ENCODE measurements at places on chromosomes 4 and X.

- peak; percentile 65 for DNase-seq
These were observed 141.3 kb upstream of the NALF2 start for GRCh38 chrX:69362856-69363255.

GRCh38 chr4:139603576-139604410 is 47.8 kb upstream of the SETD7 start:
- peak; percentile 46 for DNase-seq

DNA sequence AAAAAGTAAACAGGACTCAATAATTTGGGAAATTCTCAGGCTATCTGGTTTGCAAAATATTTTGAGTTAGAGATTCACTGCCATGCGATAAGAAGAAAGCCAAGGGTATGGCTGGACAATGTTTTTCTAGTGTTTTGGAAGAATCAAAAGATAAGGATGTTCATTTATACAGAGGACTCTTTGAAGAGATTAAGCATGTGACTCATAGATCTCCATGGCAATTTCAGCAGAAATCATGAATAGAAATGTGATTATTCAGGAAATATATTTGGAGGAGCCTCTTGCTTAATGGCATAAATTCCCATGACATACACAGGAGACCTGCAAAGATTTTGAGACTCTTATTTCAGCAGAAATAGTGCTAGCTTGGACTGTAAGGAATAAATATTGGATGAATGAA is 16.7 kb upstream of the FRAS1 start:
- DNase-seq = no peak

DNA sequence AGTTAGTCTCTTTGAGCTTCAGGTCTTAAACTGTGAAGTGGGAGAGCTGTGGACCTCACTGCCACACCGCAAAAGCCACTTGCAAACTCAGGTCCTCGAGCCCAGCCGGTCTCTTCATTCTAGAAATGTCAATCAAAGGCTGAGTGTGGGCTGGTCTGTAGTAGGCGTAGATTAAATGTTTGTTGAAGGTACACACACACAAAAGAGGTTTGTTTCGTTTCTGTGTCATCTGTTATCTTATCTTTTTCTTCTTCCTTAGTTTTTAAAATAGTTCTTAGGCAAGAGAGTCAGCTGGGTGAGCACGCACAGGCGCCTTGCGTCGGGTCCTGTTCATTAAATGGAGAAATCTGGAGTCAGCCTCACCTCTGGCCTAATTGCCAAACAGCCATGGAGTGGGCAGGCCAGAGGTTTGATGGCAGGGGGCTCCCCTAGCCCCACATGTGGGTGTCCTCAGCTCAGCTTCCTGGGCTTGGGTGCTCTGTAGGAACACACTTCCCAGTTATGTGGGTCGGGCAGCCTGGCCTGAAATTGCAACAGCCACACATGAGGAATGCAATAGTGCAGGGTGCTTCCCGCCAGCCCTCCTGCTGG is 836 bp upstream of the PSAPL1 start:
- no peak for DNase-seq

- DNase-seq = no peak
These were observed 37.1 kb downstream of the SLC39A8 start for GRCh38 chr4:102308032-102308799.

DNA sequence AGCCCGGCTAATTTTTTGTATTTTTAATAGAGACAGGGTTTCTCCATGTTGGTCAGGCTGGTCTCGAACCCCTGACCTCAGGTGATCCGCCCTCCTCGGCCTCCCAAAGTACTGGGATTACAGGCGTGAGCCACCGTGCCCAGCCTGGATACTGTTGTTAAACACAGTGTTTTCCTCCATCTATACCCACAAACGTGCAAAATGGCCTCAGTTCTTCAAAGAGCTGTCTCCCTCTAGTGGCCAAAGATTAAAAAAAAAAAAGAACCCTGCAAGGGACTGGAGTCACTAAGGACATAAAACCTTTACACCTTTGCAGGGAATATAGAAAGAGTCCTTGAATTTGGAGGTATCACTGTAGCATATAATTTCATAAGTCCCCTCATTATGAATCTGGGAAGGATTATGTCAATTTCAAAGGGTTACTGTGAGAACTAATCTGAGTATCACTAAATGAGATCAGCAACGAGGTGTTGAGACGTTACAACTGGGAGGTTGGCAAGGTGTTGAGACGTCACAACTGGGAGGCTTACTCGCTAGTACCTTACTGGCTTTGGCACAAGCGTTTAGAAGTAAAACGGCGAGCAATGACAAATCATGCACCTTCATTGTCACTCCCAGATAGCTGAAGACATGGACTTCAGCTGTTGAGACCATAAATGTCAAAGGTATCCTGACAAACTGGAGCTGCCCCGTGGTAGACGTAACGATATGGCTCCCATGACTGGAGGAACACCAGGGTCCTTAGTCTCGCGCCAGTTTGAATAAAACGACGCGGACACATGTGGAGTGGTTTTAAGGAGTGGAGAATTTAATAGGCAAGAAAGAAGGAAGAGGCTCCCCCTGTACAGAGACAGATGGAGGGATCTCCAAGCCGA is 33.4 kb upstream of the ENPP6 start:
- DNase-seq = peak; percentile 25

DNA sequence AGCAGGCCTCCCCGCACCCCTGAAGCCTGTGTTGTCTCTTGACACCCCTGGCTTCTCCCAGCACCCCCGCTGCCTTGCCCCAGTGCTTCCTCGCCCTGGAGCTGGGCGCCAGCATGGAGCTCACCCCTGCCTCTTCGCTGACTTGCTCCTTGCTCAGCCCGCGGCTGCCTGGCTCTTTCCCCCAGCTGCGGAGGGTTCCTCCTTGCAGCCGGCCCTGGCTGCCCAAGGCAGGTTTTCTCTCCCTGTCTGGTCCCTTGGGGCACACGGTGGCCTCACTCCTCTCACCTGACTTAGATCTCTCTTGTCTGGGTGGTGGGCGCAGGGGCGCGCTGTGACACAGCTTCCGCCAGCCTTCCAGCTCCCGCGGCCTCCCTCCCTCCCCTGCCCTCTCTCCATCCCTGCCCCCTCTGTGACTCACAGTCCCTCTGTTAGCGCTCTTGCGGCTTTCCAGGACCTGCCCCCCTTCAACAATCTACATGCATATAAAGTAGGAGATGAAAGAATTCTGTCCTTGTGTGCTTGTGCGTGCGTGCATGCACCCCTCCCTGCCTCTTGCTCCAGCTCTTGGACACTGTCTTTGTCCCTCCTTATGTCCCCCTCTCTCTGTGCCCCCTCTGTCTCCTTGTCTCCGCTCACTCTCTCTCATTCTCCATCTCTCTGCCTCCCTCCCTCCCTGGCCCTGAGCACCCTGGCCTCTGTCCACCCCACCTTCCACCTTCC is 2.2 kb downstream of the PLXNB3 start:
- peak; percentile 27 for DNase-seq

GRCh38 chr4:156322592-156322991 is 368.9 kb upstream of the CTSO start:
- peak; percentile 72 for DNase-seq

DNA sequence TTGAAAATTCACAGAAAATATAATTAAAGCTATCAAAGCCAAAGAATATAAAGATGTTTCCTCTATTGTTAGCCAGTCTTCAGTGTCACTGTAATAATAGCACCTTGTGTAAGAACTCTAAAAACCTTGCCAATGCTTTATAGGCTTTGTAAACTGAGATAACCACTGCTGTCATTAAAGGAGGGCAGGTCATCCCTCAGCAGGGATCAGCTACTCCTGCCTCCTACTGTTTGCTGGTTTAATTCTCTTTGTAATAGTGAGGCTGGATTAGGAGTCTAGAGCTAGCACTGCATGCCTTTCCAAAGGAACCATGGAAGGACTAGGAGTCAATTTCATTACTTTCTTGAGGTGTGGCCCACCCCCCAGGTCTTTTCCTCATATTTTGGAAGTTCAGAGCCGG is 46.2 kb downstream of the FHIP1A start:
- no peak for DNase-seq

DNA sequence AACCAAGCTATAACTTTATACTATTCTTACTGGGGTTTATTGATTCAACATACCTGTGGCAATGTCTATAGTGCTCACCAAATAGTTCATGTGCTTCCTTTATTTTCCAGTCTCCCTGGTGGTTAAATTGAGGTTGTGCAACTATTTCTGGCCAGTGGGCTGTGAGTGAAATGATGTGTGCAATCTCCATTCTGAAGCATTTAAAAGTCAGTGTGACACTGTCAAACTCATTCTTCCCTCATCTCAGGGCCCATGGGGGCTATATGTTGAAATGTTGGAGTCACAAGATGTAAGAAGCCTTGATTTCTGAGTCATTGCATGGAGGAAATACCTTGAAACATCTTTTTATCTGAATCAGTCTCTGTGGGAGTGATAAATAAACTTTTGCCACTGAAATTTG is 414.3 kb upstream of the RPS6KA3 start:
- no peak for DNase-seq

- no peak for DNase-seq
These were observed 34.6 kb downstream of the ATXN3L start for GRCh38 chrX:13285229-13285628.

DNA sequence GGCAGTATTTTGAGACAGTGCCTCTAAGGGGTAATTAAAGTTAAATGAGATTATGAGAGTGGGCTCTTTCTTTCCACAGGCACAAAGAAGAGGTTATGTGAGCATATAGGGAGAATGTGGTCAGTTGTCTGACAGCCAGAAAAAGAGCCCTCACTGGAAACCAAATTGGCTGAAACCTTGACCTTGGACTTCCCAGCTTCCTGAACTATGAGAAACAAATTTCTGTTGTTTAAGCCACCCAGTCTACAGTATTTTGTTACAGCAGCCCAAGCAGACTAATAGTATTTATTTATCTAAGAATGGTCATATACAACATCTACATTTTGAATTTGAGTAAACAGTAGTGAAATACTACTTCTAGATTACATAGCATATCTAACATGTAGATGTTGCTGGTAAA is 473.8 kb downstream of the IL15 start:
- DNase-seq = no peak

DNA sequence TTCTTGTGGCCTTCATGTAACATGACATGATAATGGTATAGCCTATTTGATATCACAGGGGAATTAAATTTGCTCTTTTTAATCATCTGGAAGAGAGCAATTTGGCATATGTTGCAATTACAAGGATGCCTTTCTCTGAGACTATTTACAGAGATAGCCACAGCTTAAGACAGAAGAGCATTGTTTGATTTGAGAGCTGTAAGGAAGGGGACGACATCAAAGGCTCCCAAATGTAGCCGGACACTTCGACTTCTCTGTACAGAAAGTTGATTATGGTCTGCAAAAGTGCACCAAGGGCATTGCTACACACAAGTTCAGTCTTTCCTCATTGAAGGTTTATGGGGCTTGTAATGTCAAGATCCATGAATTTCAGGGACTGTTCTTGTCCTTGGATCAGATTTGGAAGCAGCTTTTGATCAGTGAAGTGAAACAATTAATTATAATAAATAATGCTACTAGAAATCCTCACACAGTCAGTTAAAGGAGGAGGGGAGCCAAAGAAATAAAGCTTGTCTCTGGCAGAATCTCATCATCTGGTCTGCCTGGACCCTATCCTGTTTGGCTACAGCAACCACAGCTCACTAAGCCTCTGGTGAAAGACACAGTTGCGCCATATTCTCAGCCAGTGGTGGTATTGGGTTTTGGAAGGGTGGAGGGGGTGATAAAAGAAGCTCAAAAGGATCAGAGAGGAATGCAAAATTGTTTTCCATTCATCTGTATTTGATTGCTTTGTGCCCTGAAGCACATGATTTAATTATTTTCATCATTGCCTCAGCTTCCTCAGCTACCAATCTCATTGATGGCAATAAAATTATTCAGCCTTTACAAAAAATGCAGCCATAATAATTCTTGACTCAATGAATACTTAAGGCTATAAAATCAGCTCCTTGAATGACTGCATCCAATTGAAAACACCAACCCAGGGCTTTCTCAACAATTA is 654.3 kb upstream of the LCORL start:
- no peak for DNase-seq

DNA sequence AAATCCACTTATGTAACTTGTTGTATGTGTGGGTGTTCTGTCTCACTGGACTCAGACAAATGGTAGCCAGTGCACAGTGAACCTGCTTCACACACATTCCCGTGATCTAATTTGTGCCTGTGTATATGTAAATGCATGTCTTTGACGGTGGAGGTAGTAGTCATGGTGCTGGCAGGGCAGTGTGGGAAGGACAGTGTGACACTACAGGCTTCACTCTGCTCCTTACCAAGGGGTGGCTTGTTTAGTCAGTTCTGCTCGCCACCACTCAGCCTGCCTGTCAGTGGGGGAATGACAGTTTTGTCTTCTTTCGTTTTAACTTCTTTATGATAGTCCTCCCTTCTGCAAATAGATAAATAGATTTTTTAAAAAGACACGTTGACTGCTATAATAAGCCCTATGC is 17.7 kb upstream of the PAQR3 start:
- DNase-seq = no peak

DNA sequence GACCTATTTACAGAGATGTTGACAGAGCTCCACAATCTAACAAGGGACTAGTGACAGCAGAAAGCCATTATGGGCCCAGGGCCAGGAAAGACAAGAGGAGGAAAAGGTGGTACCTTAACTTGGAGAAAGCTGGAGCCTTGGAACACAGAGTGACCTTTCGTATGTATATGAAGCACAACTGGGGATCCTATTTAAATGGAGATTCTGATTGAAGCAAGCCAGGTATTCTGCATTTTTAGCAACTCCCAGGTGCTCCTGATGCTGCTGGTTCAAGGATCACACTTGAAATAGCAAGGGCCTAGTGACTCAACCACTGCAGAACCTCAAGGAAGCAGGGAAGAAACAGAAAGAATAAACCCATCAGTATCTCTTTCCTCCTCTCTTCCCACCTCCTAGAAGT is 99.4 kb downstream of the TMEM47 start:
- no peak for DNase-seq

DNA sequence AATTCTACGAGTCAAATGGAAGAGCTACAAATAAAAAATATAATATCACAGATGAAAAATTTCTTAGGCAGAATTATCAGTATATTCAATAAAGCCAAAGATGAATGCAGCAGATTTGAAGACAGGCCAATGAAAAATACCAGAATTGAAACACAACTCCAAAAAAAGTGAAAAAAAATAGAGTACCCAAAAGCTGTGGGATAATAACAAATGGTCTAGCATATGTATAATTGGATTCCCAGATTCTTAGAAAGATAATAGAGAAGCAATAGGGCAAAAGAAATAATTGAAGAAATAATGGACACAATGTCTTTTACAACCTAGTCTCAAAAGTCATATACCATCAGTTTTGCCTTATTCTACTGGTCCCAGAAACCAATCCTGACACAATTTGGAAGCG is 4.4 kb downstream of the ANAPC10 start:
- DNase-seq = no peak
